ENCODE measurements at places on chromosomes 3 and 15.

DNA sequence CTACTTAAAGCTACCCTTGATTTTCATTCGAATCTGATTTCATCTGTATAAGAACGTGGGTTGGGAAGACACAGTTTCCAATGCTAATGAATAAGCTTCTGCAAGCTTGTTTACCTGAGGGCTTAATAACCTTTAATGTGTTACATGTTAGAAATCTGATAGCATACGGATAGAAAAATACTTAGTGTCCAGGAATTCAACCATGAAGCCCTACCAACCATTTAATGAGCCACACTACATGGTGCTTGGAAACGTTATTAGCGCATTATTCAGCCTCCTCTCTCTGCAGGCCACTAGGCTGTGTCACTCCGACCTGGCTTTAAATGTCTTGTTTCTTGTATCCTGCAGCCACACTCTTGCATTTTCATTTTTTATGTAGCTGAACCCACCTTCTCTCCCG lies 1.6 kb downstream of the FAM81A start:
- no peak for DNase-seq

- DNase-seq: no peak
Observed at GRCh38 chr3:90102146-90102545, 994.7 kb downstream of the EPHA3 start.

GRCh38 chr15:91227117-91227516 lies 127.1 kb downstream of the SV2B start:
- DNase-seq: no peak

GRCh38 chr3:150889106-150889505 lies 16.1 kb downstream of the MINDY4B start:
- no peak for DNase-seq

GRCh38 chr3:32869513-32870047 lies 51.8 kb downstream of the TRIM71 start:
- no peak for DNase-seq

- no peak for DNase-seq
Observed at GRCh38 chr3:147651107-147651778, 242.1 kb downstream of the ZIC1 start.

DNA sequence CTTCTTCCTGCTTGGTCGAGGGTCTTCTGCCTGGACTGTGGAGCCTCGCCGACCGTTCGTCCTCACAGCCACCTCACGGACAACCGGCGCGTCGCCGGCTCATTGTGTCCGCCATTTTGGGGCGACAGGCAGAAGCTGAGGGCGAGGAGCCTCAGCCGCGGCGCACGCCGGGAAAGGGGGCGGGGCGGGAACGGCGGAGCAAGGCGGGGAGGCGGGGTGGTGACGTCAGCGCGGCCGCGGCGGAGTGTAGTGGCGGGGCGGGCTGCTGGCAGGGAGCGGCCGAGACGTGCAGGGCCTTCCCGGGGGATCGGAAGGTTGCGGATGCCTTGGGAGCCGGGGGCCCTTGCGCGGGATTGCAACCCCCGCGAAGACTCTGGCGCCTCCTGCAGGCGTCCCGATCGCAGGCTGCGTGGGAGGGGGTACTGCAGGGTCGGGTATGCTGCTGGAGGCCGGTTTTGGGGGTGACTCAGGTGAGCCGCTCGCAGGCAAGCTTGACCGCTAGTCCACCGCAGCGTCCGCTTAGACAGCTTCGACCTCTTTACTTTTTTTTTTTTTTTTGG lies at the start of gene WDR82:
Gene WDR82, minus strand, starts transcription at position 140 of the 560 bp plus-strand sequence. CDS start 288 bp downstream, outside the sequence.
- DNase-seq: peak; percentile 98

- DNase-seq: no peak
Observed at GRCh38 chr15:32722136-32722535, 4.3 kb downstream of the GREM1 start.

- no peak for DNase-seq
Observed at GRCh38 chr15:58169934-58170333, 31.8 kb downstream of the AQP9 start.

DNA sequence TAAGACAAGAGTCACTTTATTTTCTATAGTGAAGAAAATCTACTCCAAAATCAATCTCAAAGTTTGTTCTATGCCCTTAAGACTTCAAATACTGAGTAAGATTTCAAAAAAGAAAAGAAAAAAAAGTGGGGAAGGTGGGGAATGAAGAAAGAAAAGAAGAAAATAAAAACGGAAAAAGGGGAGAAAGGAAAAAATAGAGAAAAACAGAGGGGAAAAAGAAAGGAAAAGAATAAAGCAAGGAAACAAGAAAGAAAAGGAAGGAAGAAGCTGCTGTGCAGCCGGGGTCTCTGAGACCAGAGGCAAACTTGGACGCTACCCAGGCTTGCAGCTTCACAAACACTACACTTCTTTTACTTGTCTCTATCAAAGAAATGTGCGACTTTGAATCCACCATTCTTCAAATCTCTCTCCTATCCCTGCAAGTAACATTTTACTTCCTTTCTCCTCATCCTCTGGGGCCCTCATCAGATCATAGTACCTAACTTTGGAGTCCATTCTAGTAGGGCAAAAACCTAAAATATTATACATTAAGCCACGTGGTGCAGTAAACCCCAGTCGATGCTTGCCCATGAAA lies 279.8 kb downstream of the FOXP1 start:
- DNase-seq: no peak

DNA sequence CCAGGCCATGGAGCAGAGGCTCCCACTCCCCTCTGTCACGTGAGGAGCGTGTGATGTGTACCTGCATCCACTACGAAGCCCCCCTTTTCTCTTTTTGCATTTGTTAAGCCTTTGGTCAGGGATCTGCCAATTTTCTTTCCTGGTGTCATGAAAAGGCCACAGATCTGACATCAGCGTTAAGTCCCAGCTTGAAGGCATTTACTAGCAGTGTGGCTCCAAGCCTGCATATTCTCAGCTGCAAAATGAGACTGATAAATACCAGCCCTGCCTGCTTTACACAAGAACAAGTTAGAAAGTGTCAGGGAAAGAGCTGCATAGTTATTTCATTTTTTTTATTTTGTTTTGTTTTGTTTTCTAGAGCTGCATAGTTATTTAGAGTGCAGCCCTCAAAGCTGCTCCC lies 2.3 kb upstream of the ANKRD63 start:
- DNase-seq: no peak

- no peak for DNase-seq
Observed at GRCh38 chr3:123281406-123281805, 79.7 kb downstream of the SEC22A start.
